Stomach (tissue), 19 donors: ENCODE measurements at places on chromosomes 5 and 9. TPM values are rescaled to one million over a fixed set of nuclear protein-coding genes. Genes with fewer than 3 reads are reported as not detected.

PCDHGA3 gene
- 6.7 TPM for total RNA-seq

SLC36A3 gene
- not detected for total RNA-seq

PPP2R2B gene
- total RNA-seq, result 0.29 TPM

TICAM2 gene
- 9.9 TPM for total RNA-seq

F2RL2 gene
- 2.2 TPM for total RNA-seq

CKMT2 gene
- total RNA-seq, result 25.5 TPM

FANCC gene
- 22.9 TPM for total RNA-seq

CCDC69 gene
- total RNA-seq, result 173 TPM

STK32A gene
- total RNA-seq, result 0.58 TPM

MYMK gene
- not detected for total RNA-seq

ENHO gene
- total RNA-seq, result 5.0 TPM

PDZD2 gene
- total RNA-seq, result under 0.01 TPM

SNCAIP gene
- total RNA-seq, result not detected

LCP2 gene
- total RNA-seq, result 17.4 TPM

SVEP1 gene
- total RNA-seq, result 58.3 TPM

FOXD4L6 gene
- 2.3 TPM for total RNA-seq

TAS2R1 gene
- total RNA-seq, result not detected

NOXA1 gene
- total RNA-seq, result 7.1 TPM

SHLD3 gene
- 4.8 TPM for total RNA-seq

TAF1L gene
- total RNA-seq, result not detected

ENTREP1 gene
- total RNA-seq, result 2.0 TPM

SLC6A18 gene
- total RNA-seq, result not detected

TRIM36 gene
- 36.5 TPM for total RNA-seq

BARX1 gene
- not detected for total RNA-seq

MARCOL gene
- total RNA-seq, result not detected

IL5 gene
- total RNA-seq, result not detected

ECSCR gene
- total RNA-seq, result 7.3 TPM

CDX1 gene
- not detected for total RNA-seq

PCDHB14 gene
- 1.3 TPM for total RNA-seq

FOXD4 gene
- total RNA-seq, result not detected

FBP2 gene
- 15.6 TPM for total RNA-seq

SUSD1 gene
- total RNA-seq, result 50.4 TPM

ARSI gene
- total RNA-seq, result 1.7 TPM

MAP1B gene
- total RNA-seq, result 38.9 TPM

ERMP1 gene
- 18.0 TPM for total RNA-seq

MAT2B gene
- total RNA-seq, result 84.3 TPM

LRRC19 gene
- 4.3 TPM for total RNA-seq

RUFY1 gene
- 55.6 TPM for total RNA-seq
